ENCODE measurements at places on chromosomes 3 and 15.

GRCh38 chr3:56296361-56296760 is 171.9 kb downstream of the ERC2 start:
- DNase-seq: no peak

GRCh38 chr15:99307735-99308134 is 56.5 kb downstream of the LRRC28 start:
- no peak for DNase-seq

DNA sequence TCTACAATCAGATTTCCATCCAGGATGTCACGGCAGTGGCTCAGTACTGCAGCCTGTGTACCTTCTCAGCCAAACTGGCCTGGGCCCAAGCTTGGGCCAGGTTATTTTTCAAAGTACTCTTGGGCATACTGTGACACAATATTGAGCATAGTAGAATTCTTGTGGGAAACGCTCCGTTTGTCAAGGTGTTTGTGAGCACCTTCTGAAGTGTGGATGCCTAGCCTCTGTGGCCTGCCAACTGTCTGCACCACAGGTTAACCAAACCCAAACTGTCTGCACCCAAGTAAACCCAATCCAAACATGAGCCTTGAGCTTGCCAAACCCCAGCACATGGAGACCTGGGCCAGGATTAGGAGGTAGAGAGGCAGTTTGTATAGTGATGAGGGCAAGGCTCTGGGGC is 25.4 kb downstream of the CTDSPL start:
- no peak for DNase-seq

DNA sequence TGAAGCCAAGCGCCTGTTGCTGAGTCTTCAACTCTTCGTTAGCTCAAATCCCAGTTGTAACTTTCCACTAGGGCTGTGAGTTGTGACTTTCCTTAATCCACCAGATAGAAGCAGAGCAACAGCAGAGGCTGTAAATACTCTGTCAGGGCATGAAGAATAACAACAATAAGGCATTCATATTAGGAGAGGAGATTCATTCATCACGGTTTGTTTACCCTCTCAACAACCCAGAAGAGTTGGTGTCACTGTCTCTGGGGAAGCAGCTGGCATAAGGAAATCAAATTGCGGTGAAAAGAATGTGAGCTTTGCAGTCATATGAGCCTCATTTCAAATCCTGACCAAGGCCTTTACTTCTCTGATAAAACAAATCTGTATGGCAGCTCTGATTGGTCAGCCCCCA is 184.8 kb downstream of the SHQ1 start:
- DNase-seq: no peak

DNA sequence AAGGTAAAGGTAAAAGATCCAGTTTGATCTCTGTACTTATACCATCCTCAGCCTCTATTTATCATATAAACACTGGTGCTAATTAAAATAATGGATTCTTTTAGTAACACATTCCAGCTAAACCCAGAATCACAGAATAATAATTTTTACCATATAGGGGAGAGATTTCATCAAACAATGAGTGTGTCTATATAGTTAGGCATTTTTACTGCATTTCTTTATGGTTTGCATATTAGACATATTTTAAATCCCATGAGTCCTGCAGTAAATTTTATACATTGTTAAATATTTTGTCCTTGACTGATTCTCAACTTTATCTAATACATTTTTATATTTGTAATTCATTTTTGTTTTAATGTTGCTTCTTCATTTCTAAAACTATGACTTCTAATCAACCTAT is 323.7 kb upstream of the AGTR1 start:
- DNase-seq: no peak

- no peak for DNase-seq
Observed at GRCh38 chr3:136792556-136793330, 26.2 kb upstream of the SLC35G2 start.

DNA sequence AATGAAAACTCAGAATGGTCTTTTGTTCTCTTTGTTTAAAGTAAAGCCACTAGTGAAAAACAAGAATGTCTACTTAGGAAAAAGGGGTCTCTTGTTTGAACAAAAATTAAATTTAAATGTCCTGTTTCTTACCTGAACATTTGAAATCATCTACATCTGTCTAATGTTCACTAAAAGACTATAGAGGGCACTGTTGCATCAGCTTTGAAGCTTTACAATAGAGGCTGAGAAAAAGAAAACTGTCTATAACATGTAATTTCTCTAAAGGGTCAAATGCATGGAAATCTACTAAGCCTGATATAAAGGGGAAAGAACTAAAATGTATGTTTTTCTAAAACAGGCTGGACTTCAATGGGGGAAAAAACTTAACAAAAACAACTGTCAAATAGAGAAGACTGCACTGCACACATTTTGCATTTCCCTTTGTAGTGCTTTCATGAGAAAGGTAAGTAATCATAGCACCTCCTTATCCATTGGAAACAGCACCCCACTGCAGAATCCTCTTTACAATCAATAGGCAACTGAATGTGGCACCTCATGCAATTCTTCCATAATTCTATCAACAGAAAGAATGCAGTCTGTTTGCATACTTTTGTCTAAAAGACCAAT is 26.3 kb downstream of the DPH6 start:
- peak; percentile 44 for DNase-seq

- DNase-seq: no peak
Observed at GRCh38 chr3:40169983-40170382, 139.5 kb upstream of the EIF1B start.

DNA sequence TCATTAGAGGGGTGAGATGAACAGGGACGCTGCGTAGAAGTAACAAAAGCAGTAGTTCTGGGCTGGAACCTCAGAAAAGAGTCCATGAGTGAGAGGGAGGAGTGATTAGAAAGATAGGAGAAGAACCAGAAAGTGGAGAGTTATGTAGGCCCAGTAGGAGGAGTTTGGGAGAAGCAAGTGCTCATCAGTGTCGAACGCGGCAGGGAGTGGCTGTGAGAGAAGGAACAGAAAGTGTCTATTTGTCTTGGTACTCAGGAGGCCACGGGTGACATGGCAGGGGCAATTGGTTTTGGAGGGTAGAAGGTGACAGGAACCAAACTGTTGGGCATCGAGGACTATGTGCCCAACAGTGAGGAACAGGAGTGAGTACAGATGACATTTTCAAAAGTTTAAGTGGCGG is 1.3 kb upstream of the INSYN1 start:
- no peak for DNase-seq

Measured in anterior cingulate cortex (tissue), 58 donors.